ENCODE measurements at places on chromosomes 3 and 15. TPM values are rescaled to one million over a fixed set of nuclear protein-coding genes. Genes with fewer than 3 reads are reported as not detected.

IREB2 gene
- total RNA-seq, result 87.4 TPM

ETV5 gene
- total RNA-seq, result 54.1 TPM

TAGLN3 gene
- total RNA-seq, result 9.0 TPM

FMN1 gene
- 0.41 TPM for total RNA-seq

- no peak for DNase-seq
These were observed 78.7 kb upstream of the TSC22D2 start for GRCh38 chr3:150329408-150329807.

DNA sequence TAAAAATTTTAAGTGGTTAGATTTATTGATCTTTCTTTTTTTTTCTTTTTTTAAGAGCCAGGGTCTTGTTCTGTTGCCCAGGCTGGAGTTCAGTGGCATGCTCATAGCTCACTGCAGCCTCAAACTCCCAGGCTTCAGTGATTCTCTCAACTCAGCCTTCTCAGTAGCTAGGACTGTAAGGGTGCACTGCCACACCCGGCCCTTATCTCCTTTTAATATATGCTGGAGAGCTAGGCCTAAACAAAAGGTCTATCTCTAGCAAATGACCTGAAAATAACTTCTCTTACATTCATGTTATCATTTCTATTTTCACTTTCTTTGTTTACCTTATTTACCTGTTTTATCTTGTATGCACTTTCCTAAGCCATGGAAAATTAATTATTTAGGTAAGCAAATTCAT is 35.2 kb upstream of the MELTF start:
- DNase-seq, result no peak

DNA sequence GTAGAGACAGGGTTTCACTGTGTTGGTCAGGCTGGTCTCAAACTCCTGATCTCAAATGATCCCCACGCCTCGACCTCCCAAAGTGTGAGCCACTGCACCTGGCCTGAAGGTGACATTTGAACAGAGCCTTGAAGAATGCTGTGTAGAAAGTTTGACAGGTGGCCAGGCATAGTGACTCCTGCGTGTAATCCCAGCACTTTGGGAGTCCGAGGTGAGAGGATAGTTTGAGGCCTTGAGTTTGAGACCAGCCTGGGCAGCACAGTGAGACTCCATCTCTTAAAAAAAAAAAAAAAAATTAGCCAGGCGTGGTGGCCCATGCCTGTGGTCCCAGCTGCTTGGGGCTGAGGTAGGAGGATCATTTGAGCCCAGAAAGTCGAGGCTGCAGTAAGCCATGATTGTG is 1.5 kb downstream of the IQGAP1 start:
- no peak for DNase-seq

DNA sequence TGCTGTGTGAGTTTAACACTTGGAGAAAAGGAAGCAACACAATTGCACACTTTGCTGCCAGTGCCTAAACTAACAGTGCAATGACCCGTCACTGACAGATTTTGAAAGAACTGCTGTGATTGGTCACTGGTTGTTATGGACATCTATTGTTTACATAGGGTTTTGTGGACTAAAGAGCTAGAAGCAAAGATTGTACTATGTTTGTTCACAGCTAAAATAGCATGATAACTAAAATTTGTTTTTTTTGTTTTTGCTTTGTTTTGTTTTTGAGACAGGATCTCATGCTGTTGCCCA is 112.4 kb upstream of the GOLGA8J start:
- DNase-seq, result no peak

GRCh38 chr15:57861034-57861638 is 154.6 kb downstream of the POLR2M start:
- no peak for DNase-seq

DNA sequence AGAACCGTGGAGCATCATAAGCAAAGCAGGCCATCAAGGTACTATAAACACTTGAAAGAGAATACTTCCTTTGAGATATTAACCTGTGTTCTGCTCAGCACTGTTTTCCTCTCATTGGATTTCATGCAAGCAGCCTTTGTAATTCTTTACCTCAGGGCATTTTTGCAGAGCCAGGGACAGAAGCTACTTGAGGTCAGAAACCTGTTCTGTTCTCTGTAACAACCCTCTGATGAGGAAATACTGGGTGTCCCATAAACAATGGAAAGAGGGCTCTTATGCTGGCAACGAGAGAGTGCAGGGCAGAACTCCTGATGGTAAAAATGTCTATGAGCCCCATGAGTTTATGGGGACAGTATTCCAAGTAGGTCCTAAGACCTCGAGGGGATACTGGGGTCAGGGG is 66.0 kb downstream of the DCLK3 start:
- no peak for DNase-seq

DNA sequence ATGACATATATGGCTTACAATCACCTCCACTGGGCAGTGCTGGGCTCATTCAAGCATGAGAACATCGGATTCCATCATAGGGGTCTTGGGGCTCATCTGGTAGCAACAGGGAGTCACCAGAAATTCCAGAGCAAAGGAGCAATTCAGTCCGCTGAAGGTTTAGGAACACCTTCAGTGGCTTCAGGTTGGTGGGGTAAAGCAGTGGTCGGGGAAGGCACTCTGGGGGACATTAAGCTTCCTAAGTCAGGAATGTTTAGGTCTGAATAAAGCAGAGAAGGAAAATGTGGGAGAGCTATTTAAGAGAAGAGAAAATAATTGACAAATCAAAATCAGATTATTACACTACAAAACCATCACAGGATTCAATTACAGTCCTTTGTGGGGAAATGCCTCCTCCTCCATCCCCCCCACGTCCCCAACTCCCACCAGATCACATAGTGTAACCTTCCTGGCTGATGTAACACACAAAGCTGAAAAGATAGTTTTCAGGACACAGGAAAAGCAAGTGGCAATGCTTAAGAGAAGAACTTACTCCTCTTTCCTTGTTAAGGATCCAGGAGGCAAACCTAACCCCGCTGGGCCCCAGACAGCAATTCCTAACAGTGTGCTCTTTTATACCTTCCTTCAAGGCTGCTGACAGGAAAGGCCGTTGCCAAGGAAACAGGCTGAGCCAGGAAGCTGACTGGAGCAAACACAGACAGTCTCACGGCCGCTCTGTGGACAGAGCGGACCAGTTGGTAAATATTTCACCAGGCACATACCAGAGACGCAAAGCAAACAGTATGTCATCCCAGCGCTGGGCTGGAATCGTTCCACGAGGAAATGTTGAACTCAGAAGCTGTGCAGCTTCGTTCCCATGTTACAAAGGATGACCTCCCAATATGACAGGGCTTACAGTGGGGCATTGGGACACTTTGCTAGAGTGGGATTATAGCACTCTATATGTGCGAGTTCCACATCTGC is 57.5 kb upstream of the LMCD1 start:
- peak; percentile 69 for DNase-seq

DNA sequence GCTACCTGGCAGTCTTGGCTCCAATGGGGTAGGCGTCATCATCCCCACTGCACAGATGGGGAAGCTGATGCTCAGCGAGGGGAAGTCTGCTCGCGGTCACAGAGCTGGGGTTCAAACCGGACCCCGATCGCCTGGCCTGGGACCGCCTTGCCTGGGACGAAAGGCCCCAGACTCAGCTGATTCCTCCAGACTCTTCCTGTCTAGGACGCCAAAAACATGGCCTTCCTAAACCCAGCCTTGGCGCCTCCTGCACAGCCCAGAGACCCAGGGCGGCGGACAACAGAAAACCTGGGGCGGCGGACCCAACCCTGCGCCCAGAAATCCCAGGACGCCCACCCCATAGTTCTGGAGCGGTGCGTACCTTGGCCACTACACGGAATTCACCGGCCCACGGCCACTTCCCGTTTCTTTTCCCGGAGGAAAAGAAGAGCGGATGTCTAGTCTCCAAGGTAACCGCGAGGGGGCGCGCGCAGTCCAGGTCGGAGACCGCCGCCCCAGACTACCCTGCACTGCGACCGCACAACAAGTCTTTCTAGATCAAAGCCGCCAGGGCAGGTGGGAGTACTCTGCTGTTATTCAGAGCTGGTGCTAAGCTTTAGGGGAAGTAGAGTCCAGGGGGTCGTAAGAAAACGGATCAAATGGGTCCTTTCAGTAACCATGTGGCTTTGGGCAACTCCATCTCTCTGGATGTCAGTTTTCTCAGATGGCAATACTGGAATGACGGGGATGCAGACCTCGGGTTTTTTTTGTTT is 4.9 kb upstream of the IL17RD start:
- DNase-seq, result peak; percentile 79

GRCh38 chr15:43093026-43093425 is 12.8 kb downstream of the UBR1 start:
- no peak for DNase-seq

- no peak for DNase-seq
These were observed 78.7 kb downstream of the EPHB1 start for GRCh38 chr3:134873789-134874188.
